ENCODE measurements at places on chromosomes 5 and 9. TPM values are rescaled to one million over a fixed set of nuclear protein-coding genes. Genes with fewer than 3 reads are reported as not detected.

- H3K27ac ChIP-seq = no peak overlapping the region
- H3K27me3 ChIP-seq = no peaks in the 10 kb centered on the region
- H3K4me1 ChIP-seq = peaks cover 10% of the 10 kb centered on the region
- H3K4me3 ChIP-seq = no peak overlapping the region
Measured at GRCh38 chr9:89706086-89706485, 101.3 kb downstream of the GADD45G start.

The IL7R gene
- 69.7 TPM for total RNA-seq

DNA sequence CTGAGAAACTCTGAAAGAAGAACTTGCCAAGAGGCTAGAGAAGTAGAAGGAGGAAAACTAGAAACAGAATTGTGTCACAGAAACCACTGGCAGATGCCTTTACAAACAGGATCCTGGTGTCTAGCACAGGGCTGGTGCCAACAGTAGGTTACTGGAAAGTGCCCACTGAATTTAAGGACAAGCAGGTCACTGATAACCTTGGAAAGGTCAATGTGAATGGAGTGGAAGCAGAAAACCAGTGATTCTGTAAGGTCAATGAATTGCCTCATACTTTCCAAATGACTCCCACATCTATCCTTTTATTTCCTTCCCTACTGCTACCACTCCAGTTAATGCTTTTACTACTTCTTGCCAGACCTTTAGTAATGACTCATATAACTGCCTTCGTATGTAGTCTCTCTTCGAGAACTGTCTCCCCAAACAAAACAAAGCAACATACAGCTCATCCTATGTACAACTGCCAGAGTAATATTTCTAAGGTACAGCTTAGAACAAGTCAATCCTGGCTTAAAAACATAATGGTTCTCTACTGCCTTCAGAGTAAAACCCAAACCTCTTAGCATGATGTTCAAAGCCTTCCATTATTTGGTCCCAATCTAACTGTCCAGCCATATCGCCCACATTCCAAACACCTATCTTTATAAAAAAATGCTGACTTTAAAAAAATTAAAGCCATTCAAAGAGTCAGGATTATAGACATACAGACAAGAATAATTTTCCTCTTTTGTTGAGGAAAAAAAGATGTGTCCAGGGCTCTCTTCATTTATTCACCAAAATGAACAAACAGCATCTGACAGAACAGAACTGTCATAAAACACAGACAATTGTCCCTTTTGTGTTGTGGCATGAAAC, 52.5 kb downstream of the NR3C1 start:
- no peak overlapping the region for H3K27ac ChIP-seq
- no peaks in the 10 kb centered on the region for H3K36me3 ChIP-seq
- DNase-seq = no peak

DNA sequence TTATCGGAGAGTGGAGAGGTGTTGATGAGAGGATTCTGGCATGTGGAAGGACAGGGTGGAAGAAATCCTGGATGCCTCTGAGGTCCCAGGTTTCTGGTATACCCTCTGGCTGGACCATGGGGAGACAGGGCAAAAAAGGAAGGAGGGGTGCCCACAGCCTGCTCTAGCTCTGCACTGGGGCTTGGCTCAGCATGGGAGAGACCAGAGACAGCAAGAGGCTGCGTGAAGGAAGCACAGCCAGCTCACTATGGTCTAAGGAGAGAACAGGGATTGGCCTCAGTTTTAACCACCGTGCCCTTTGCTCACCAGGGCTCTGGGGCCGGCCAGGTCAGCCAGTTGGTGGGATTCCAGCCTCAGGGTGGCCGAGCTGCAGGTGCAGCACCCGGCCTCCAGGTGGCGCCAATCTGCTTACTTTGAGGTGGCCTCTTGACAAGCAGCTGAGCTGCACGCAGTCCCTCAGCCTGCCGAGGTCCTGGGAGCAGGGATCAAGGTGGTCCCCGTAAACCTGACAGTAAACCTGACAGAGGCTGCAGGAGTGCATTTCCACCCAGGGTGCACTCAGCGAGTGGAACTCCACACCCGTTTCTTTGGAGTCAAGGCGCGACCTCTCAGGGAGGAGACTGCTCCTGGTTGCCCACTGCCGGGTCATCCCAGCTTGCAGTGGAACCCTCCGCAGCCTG, 25.0 kb upstream of the SPTLC1 start:
- peak overlapping the region; percentile 49 for H3K4me3 ChIP-seq
- H3K36me3 ChIP-seq = no peaks in the 10 kb centered on the region
- DNase-seq = no peak
- H3K4me1 ChIP-seq = peaks cover 19% of the 10 kb centered on the region
- peak overlapping the region; percentile 71 for H3K27ac ChIP-seq

The FOXD4L6 gene
- total RNA-seq = not detected

- no peak for DNase-seq
- H3K27ac ChIP-seq = no peak overlapping the region
- no peak overlapping the region for H3K4me3 ChIP-seq
- no peaks in the 10 kb centered on the region for H3K4me1 ChIP-seq
- H3K36me3 ChIP-seq = no peaks in the 10 kb centered on the region
Measured at GRCh38 chr5:104965006-104965405, 1402.4 kb upstream of the NUDT12 start.

DNA sequence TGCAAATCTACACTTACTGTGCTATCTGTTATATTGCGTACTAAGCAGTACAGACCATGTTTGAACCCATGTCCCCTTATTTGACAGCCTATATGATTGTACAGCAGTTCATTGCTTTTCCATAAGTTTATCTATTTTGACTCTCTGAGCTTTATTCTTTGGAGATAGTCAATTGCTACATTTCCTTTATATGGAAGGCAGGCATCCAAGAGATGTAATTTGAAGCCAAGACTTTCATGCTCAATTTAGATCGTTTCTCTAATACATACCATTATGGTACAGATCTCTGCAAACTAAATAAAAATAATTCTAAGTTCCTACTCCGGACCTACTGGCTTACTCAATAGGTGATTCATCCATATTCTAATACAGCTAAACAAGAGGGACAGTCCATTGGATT, 424.8 kb downstream of the TMEM38B start:
- H3K4me1 ChIP-seq = no peaks in the 10 kb centered on the region
- no peak overlapping the region for H3K4me3 ChIP-seq
- no peaks in the 10 kb centered on the region for H3K27me3 ChIP-seq

DNA sequence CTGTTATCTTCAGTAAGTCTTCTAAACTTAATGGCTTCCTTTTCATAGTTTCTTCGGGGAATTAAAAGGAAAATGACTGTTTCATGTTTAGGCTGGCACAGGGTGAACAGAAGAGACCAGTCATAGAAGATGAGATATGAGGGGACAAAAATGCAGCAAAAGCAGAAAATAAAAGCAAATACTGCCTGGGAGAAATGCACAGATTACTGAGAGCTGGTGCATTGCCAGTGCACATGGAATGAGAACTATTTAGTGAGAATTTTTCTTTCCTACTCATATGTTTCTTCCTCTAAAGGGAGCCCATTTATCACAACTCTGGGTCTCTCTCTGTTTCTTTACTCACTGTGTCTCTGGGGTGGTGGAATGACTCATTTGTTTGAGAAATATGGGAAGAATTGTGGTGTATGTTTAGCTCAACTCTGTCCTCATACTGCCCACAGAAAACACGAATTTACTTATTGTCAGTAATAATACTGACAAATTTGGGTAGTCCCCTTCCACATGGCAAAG, 25.9 kb upstream of the ANKRD55 start:
- no peak overlapping the region for H3K4me3 ChIP-seq
- no peak for DNase-seq
- no peaks in the 10 kb centered on the region for H3K36me3 ChIP-seq
- no peaks in the 10 kb centered on the region for H3K27me3 ChIP-seq
- no peak overlapping the region for H3K27ac ChIP-seq
- H3K4me1 ChIP-seq = no peaks in the 10 kb centered on the region

DNA sequence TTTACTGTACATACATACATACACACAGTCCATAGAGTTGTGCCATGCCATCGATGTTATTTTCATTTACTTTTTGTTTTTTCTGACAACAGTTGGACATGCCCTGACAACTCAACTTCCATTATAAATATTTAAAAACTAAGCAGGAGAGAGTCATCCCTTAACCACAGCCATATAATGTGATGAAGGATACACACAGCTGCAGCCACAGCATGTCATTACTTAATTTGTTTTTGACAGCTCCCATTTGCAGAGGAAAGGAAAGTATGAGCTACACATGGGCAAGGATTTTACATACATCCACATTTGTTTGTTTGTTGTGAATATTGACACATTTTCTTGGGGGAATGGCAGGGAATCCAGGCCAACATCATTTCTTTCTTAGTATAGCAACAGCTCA, 91.5 kb upstream of the TUT7 start:
- no peaks in the 10 kb centered on the region for H3K36me3 ChIP-seq
- H3K27me3 ChIP-seq = no peaks in the 10 kb centered on the region
- no peak overlapping the region for H3K4me3 ChIP-seq
- DNase-seq = no peak

DNA sequence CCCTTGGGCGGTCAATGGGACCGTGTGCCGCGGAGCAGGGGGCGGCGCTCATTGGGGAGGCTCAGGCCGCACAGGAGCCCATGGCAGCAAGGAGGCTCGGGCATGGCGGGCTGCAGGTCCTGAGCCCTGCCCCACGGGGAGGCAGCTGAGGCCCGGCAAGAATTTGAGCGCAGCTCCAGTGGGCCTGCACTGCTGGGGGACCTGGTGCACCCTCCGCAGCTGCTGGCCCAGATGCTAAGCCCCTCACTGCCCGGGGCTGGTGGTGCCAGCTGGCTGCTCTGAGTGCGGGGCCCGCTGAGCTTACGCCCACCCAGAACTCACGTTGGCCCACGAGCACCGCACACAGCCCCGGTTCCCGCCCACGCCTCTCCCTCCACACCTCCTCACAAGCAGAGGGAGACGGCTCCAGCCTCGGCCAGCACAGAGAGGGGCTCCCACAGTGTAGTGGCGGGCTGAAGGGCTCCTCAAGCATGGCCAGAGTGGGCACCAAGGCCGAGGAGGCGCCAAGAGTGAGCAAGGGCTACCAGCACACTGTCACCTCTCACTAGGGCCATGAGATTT, 141.1 kb upstream of the OR13F1 start:
- H3K27me3 ChIP-seq = no peaks in the 10 kb centered on the region
- no peak overlapping the region for H3K4me3 ChIP-seq
- H3K36me3 ChIP-seq = no peaks in the 10 kb centered on the region
- DNase-seq = no peak
- H3K4me1 ChIP-seq = no peaks in the 10 kb centered on the region
- no peak overlapping the region for H3K27ac ChIP-seq

DNA sequence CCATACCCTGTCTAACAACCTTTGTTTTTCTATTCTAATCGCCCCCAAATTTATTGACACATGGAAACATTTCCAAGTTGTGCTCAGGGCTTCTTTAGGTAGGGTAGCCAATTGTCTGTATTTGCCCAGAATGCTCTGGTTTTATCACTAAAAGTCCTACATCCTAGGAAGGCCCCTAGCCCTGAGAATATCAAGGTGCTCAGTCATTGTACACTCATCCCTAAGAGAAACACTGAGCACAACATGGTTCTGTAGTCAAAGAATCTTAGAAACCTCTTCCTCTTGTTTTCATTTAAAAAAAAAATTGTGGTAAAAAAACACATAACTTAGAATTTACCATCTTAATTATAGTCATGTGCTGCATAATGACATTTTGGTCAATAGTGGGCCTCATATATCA, 69.0 kb upstream of the BASP1 start:
- no peak for DNase-seq
- no peaks in the 10 kb centered on the region for H3K36me3 ChIP-seq
- H3K27ac ChIP-seq = no peak overlapping the region
- no peaks in the 10 kb centered on the region for H3K4me1 ChIP-seq
- no peak overlapping the region for H3K4me3 ChIP-seq
- no peaks in the 10 kb centered on the region for H3K27me3 ChIP-seq

DNA sequence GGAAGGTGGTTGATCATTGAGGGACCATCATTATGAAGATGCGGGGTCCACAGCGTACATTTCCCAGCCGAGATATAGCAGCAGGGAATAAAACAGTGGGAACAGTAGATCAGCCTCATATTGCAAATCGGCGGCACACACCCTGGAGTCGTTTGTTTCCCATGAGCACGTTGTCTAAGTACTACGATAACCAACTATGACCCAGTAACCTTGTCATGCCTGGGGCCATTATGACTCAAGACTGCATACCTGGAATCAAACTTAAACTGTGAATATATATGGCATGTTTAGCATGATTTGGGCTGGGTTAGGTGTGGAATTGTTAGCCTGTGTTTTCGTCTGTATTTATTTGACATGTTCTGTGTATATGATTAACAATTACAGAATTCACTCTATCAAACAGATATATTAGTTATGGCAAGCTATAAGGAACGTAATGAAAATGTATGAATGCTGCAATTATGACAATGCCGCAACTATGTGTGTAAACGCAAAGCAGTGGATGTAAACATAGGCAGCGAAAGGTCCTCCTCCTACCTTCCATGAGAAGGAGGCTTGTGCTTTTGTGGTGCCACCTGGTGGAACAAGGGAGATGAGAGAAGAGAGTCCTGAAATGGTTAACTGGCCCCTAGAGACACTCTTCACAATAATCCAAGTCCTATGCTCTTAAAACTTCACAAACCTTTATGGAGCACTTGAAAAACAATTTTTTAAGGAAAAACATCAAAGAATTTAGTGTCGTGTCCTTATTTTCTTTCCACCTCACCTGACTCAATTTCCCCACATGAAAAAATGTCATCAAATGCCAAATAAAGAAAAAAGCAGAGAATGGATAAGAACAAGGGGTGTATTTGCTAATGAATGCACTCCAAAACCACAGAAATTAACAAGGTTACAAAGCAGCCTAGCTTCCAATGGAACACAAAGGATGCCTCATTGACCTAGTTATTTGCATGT, 47.1 kb downstream of the SEMA5A start:
- no peaks in the 10 kb centered on the region for H3K27me3 ChIP-seq
- no peak for DNase-seq
- no peaks in the 10 kb centered on the region for H3K36me3 ChIP-seq
- H3K4me3 ChIP-seq = no peak overlapping the region
- no peaks in the 10 kb centered on the region for H3K4me1 ChIP-seq
- no peak overlapping the region for H3K27ac ChIP-seq

DNA sequence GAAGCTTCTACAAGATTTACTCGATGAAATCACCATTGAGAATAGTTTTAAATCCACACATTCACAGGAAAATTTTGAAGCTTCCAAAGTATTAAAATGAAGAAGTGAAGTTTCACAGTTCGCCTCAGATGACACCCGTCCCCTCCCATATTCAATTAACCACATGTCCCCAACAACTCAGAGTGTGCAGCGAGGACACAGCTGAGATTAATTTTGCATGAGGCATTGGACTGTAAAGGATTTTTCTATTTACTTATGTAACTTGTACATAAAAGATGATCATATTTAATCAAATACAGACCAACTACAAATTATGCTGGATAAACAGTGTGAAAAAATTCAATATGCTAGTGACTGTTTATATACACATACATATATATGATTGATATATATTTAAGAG, 84.7 kb upstream of the OLFM1 start:
- H3K4me1 ChIP-seq = no peaks in the 10 kb centered on the region
- H3K36me3 ChIP-seq = no peaks in the 10 kb centered on the region
- H3K4me3 ChIP-seq = no peak overlapping the region
- no peak overlapping the region for H3K27ac ChIP-seq
- no peaks in the 10 kb centered on the region for H3K27me3 ChIP-seq

- H3K4me3 ChIP-seq = peak overlapping the region; percentile 93
- H3K27ac ChIP-seq = peak overlapping the region; percentile 77
- no peak for DNase-seq
- peaks cover 4% of the 10 kb centered on the region for H3K36me3 ChIP-seq
- no peaks in the 10 kb centered on the region for H3K27me3 ChIP-seq
- peaks cover 42% of the 10 kb centered on the region for H3K4me1 ChIP-seq
Measured at GRCh38 chr5:178205749-178206047, 1.4 kb downstream of the HNRNPAB start.

- no peaks in the 10 kb centered on the region for H3K36me3 ChIP-seq
- no peak for DNase-seq
- H3K27ac ChIP-seq = no peak overlapping the region
- H3K4me3 ChIP-seq = no peak overlapping the region
- H3K27me3 ChIP-seq = no peaks in the 10 kb centered on the region
Measured at GRCh38 chr5:113526421-113526820, 12.9 kb downstream of the YTHDC2 start.

The DPYSL3 gene
- 68.5 TPM for total RNA-seq
